ENCODE measurements at places on chromosomes 5 and 9.

- DNase-seq: no peak
These were observed 428.6 kb upstream of the TLE4 start for GRCh38 chr9:79143211-79143610.

DNA sequence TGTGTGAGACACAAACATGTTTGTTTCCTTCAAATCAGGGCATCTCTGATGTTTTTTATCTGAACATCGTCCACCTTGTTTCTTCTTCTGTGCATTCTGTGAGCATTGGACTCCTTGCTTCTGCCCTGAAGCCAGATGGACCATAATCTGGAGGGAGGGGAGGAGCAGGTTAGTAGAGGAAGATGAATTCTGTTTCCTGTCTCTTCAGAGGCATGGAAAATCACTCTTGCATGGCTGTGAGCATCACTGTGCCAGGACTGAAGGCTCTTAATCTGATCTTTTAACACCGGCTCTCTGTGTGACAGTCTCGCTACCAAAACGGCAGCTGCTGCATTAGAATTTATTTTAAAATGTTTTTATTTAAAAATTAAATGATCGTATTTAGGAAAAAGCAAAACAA, 43.3 kb downstream of the TLE4 start:
- no peak for DNase-seq

- DNase-seq: no peak
These were observed 18.7 kb downstream of the HSD17B4 start for GRCh38 chr5:119470851-119471451.

- DNase-seq: no peak
These were observed 541.4 kb upstream of the ZNF462 start for GRCh38 chr9:106321394-106322180.

- no peak for DNase-seq
These were observed 201.7 kb downstream of the PAPPA start for GRCh38 chr9:116355153-116355921.

GRCh38 chr9:68904454-68904853, 109.5 kb downstream of the PRKACG start:
- no peak for DNase-seq

DNA sequence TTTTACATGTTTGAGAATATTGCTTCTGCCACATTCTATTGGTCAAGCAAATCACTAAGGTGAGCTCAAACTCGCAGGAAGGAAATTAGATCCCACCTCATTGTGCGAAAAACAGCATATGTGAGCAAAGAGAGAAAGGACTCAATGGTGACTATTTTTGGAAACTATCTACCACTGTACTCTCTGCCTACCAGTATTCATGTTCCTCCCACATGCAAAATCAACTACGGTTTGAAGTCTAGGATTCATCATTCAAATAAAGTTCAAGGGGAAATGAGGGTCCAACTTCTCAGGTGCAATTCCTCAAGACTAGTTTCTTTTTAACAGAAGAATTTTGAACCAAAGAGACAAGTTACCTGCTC, 60.6 kb downstream of the FAM174A start:
- DNase-seq: no peak

- no peak for DNase-seq
These were observed 347.6 kb downstream of the PTPRD start for GRCh38 chr9:10265153-10265631.

GRCh38 chr9:124258607-124259157, 933 bp downstream of the NEK6 start:
- DNase-seq: no peak

- no peak for DNase-seq
These were observed 656 bp downstream of the CEP78 start for GRCh38 chr9:78236551-78236910.

GRCh38 chr9:93307468-93308157, 123.7 kb downstream of the WNK2 start:
- no peak for DNase-seq

All from activated naive CD4-positive, alpha-beta T cell (primary cell).